Fibroblast of upper back skin (primary cell): ENCODE measurements at places on chromosomes 3 and 15.
A peak's percentile ranks its signal among the peaks of the same experiment; 100 is the strongest.

DNA sequence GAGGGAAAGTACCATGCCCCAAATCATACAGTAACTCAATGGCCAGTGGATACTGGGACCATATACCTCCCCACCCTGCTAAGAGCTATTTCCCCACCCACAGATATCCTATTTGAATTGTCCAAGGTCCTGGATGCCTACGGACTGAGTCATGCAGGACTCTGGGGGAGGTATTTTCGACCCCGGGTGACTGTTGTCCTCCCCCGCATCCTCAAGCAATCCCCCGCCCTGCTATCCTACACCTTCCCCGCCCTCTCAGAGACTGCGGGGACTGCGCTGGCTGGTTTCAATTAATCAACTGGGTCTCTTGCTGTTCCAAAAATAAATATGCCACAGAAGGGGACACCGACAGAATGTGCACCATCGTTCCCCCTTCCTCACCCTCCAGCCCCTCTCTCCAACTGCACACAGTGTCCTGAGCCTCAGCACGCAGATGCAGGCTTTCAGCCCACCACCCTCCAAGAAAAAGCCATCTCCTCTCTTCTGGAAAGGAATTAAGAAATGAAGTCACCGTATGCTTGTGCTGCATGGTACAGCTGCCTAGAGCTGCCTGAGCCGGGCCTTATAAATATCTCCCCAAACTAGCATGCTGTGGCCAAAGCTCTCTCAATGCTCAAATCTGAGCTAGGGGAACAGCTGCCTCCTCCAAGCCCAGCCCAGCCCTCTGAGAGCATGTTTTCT is 8.1 kb downstream of the CAV3 start:
- peak; percentile 92 for DNase-seq

- DNase-seq: peak; percentile 53
Observed at GRCh38 chr3:160921020-160921635, 165.1 kb downstream of the PPM1L start.

- DNase-seq: peak; percentile 98
Observed at GRCh38 chr3:170689296-170689829, 103.5 kb upstream of the SLC7A14 start.

GRCh38 chr15:82105451-82106215 is 59.8 kb upstream of the MEX3B start:
- peak; percentile 89 for DNase-seq

- no peak for DNase-seq
Observed at GRCh38 chr3:17655743-17656142, 86.7 kb downstream of the TBC1D5 start.

- peak; percentile 55 for DNase-seq
Observed at GRCh38 chr3:149964291-149964690, 6.4 kb downstream of the PFN2 start.
